CD4-positive, CD25-positive, alpha-beta regulatory T cell (primary cell): ENCODE measurements at places on chromosomes 6 and 20.

DNA sequence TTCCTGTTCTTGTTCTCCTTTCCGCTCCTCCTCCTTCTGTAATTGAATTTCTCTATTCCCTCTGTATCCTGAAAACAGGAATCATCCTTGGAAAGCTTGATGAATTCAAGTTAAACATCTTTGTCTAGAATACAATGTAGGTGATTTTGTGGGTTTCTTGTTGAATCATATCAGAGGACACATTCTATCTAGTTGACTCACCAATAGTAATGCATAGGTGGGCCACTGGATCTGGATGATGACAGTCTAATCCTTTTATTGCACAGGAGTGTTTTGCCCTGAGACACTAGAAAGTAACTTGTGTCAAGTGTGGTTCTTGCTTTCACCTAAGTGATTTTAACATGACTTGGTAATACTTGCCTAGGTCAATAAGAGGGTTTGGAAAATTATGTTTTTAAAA, 164.3 kb downstream of the RFPL4B start:
- DNase-seq = no peak

GRCh38 chr6:107504270-107505026, 14.5 kb downstream of the SOBP start:
- DNase-seq = no peak

- no peak for DNase-seq
Measured at GRCh38 chr6:4397307-4397706, 261.9 kb upstream of the ECI2 start.

DNA sequence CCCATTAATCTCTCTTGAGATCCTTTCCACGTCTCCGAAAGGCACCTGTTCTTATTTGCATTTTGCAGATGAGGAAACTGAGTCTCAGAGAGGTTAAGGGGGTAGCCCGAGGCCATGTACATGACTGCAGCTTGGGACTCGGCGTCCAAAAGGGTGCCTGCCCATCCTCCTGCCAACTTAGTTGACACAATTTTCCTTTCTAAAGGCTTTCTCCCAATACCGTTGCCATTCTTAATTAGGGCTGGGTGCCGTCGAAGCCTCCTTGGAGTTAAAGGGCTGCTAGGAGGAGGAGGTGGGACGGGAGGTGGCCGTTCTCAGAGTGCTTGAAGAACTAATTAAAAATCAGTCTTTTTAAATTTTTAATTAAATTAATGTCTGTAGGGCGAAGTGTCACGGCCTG, 546 bp upstream of the PSMG4 start:
- DNase-seq = no peak
